ENCODE measurements at places on chromosomes 5 and 9.

- peak; percentile 71 for DNase-seq
Observed at GRCh38 chr5:145752947-145753346, 82.2 kb downstream of the PRELID2 start.

DNA sequence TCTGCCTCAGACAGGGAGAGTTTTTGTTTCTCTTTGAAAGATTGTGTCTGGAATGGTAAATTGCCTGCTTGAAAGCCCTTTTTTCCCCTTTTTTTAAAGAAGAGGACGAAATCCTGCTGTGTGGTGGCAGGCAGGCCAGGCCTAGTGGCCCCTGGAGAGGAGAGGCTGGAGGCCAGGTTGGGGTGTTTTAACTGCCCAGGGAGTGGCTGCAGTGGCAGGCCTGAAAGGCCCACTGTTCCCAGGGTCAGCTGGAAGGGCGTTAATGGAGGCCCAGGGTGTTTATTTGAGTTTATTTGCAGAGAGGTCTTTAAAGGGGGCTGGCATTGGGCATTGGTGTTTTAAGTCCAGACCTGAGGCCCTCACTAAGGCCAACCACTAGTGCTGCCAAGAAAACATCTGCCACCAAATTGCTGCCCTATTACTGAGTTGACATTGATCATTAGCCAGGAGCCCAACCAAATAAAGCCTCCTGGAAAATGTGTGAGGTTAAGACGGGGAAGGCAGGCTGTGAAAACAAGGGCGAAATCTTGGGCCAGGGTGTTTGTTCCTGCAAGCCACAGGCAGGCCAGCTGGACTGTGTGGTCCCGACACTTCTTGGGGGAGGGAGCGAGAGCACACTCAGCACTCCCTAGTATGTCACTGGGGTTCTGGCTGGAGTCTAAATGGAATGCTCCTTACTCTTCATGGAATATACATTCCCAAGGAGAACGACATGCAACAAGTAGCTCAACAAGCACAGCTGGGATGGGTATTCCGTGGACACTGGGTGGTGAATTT lies 5.0 kb downstream of the JADE2 start:
- no peak for DNase-seq

DNA sequence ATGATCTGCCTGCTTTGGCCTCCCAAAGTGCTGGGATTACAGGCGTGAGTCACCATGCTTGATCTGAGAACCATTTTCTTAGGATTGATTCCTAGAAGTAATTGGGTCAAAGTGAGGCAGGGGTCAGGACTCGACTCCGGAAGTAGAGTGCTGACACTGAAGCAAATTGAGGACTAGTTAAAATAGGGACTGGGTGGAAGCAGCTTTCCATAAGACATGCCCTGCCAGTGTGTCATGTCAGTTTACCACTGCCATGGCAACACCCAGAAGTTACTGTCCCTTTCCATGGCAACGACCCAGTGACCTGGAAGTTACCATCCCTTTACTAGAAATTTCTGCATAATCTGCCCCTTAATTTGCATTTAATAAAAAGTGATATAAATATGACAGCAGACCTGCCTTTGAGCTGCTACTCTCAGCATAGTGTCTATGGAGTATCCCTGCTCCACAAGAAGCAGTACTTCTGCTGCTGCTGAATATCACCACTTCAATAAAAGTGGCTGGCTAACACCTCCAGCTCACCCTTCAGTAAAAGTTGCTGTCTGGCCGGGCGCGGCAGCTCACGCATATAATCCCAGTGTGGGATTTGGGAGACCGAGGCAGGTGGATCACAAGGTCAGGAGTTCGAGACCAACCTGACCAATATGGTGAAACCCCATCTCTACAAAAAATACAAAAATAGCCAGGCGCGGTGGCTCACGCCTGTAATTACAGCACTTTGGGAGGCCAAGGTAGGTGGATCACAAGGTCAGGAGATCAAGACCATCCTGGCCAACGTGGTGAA lies 47.8 kb upstream of the JADE2 start:
- DNase-seq, result no peak

GRCh38 chr9:72981433-72981832 lies 28.6 kb upstream of the ALDH1A1 start:
- no peak for DNase-seq

DNA sequence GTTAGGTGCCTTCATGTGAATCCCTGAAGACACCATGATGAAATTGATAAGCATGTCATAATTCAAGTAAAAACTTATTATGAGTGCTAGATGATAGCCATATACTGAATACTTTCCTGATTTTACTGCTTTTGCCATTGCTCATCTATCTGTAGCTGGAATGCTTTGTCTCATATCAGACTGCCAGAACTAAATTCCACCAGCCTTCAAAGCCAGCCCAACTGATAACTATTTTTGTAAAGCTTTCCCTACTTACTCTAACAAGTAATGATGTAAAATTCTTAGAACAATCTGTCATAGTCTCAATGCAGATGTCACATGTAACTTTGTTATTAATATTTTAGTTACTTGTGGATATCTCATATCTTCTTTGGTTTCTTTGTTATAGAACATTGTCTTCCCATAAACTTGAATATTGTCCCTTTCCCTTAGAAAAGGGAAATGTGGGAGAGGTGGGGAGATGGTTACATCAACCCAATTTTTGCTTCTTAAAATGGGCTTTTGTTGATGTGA lies 128.3 kb downstream of the ZCCHC7 start:
- no peak for DNase-seq

DNA sequence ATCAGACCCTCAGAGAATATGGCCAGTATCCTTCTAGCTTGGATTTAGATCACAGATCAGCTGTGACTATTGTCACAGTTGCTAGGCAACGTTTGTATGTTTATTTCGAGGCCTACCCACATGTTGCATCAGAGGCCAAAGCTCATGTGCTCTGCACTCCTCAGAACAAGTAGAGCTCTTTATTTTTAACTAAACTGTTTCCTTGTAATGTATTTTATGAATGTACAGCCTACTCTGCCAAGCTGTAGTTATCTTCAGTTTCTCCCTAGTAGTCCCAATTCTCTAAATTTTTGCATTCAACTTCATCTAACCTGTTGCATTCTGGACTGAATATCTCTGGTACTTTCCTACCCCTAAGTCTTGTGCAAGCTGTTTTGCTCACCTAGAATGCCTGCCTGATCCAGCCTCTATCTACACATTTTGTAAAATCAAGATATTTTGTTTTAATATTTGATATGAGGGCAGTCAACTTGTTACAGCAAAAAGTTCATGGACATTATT lies 52.8 kb downstream of the CAST start:
- DNase-seq, result peak; percentile 89

DNA sequence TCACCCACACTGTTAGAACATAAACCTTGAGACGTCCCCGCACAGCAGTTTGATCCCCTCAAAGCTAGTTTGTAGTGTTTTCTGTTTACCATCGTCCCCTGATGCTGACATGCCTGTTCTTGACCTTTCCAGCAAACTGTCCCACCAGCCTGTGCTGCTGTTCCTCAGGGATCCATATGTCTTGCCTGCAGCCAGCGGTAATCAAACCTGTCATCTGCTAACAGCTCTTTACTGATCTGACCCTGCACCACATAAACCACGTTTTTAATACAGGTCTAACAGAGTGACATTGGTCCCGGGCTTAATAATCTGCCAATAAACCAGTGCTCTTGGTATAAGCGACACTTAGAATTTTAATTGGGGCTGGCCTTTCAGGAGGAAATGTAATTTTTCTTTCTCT lies 34.7 kb downstream of the PPIC start:
- DNase-seq, result no peak

GRCh38 chr5:68529581-68529980 lies 314.0 kb downstream of the PIK3R1 start:
- no peak for DNase-seq

DNA sequence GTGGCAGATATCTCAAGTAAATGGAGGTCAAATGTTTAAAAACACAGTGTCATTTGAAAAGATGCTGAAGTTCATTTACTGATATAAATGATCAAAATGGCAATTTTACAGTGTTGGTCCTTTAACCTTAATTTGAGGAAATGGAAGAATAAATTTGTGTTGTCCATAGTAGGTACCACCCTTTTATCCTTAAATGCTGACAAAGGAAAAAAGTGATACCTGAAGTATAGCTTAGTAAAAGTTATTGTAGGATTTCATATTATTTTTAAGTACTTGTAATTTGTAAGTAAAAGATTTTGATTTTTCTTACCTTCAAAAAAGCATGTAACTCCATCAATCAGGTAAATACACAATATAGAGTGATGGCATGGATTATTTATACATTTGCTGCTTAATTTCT lies 166.6 kb upstream of the DAP start:
- no peak for DNase-seq

- DNase-seq, result peak; percentile 56
Observed at GRCh38 chr9:16262477-16263261, 607.8 kb downstream of the BNC2 start.

GRCh38 chr5:85533341-85534047 lies 1084.2 kb upstream of the COX7C start:
- DNase-seq, result no peak

DNA sequence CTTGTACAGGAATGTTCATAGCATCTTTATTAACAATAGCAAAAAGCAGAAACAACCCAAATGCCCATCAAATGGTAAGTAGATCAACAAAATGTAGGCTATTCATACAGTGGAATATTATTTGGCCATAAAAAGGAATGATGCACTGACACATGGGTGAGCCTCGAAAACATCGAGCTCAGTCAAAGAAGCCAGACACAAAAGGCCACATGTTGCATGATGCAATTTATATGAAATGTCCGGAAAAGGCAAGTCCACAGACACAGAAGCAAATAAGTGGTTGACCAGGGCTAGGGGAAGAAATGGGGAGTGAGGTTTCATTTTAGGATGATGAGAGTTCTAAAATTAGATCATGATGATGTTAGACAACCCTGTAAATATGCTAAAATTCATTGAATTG lies 16.5 kb upstream of the SLC2A8 start:
- no peak for DNase-seq

- DNase-seq, result no peak
Observed at GRCh38 chr5:161022151-161022550, 170.1 kb upstream of the ATP10B start.

GRCh38 chr9:127066060-127066850 lies 56.2 kb downstream of the ANGPTL2 start:
- DNase-seq, result peak; percentile 20

DNA sequence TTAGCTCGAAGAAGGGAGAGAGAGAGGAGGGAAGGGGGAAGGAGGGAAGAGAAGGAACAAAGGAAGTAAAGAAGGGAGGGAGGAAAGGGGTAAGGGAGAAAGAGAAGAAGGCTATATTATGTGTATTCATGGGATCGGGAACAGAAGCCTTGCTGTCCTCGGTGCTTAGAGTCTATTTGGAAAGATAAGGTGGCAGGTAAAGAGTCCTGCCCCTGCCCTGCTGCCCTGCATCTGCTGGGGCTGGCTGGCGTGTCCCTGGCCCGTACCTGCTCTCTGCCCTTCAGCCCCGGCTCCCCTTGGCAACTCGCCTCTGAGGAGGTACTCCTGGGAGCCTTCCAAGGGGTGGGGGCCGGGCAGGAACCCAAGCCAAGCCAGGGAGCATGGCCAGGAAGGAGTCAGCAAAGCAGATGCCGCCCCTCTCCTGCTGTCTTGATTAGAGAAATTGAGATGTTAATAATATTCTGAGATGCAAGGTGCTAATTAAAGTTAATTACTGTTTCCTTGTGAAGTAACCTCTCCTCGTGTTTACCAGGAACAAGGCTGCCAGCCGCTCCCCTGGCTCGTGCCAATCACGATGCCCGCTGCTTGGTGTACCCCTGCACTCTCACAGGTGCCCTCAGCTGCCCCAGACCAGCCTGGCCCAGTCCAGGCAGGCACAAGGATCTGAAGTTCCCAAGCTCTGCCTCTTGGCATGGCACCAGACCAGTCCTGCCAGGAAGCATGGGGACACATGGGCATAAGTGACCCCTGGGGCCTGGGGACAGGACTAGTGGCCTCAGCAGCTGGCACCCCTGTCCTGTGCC lies 36.6 kb downstream of the PCDH1 start:
- no peak for DNase-seq

DNA sequence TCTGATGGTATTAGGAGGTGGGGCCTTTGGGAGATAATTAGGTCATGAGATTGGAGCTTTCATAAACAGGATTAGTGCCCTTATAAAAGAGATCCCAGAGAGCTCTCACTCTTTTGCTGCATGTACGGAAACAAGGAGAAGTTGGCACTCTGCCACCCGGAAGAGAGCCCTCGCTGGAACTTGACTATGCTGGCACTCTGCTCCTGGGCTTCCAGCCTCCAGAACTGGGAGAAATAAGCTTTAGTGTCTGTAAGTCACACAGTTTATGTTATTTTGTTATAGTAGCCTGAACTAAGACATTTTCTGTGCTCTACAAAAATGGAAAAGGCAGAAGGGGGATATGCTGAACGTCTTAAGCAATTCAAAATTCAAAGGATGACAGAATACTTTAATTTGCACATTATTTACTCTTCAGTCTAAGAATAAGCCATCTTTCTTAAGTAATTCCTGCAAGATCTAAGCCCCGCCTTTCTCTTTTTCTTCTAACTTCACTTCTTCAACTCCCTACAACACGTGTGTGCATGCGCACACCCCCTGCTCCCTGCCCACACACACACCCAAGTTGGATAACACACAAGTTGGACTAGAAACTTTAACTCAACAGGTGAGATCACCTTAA lies 17.3 kb downstream of the NFIB start:
- DNase-seq, result no peak

GRCh38 chr5:179908528-179908927 lies 831 bp upstream of the TBC1D9B start:
- no peak for DNase-seq

DNA sequence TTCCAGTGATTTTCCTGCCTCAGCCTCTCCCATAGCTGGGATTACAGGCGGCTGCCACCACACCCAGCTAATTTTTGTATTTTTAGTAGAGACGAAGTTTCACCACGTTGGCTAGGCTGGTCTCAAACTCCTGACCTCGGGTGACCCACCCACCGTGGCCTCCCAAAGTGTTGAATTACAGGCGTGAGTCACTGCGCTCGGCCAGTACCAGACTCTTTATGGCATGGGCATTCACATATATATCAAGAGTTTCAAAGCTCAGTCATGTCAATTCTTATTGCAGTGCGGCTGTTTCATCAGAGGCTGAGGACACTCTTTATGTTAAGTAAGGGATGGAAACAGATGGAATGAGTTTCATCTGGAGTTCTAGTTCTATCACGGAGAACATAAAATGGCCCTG lies 315.2 kb upstream of the CDH6 start:
- DNase-seq, result no peak

- no peak for DNase-seq
Observed at GRCh38 chr9:136856079-136856476, 3.9 kb downstream of the MAMDC4 start.

DNA sequence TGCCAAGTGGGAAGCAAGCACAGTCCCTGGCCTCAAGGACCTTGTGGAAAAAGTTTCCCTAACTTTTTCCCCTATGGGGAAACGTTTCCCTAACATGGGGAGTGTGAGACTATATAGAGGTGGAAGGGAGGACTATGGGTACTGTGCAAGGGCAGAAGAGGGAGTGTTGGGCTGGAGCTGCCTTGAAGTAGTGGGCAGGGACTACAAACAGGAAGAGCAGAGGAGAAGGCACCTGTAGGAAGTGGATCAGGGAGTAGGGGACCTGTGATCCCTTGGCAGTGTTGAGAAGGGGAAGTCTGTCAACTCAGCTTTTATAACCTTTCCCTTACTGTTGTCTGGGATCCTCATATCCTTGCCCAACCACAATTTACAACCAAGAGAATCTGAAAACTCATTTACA lies 1.4 kb downstream of the CMYA5 start:
- no peak for DNase-seq

Measured in astrocyte of the spinal cord (primary cell).